ENCODE measurements at places on chromosomes 11 and 22. TPM values are rescaled to one million over a fixed set of nuclear protein-coding genes. Genes with fewer than 3 reads are reported as not detected.
A peak's percentile ranks its signal among the peaks of the same experiment; 100 is the strongest.

The DSCAML1 gene
- 3.7 TPM for total RNA-seq

The HEPN1 gene
- total RNA-seq = not detected

The KLHDC7B gene
- not detected for total RNA-seq

DNA sequence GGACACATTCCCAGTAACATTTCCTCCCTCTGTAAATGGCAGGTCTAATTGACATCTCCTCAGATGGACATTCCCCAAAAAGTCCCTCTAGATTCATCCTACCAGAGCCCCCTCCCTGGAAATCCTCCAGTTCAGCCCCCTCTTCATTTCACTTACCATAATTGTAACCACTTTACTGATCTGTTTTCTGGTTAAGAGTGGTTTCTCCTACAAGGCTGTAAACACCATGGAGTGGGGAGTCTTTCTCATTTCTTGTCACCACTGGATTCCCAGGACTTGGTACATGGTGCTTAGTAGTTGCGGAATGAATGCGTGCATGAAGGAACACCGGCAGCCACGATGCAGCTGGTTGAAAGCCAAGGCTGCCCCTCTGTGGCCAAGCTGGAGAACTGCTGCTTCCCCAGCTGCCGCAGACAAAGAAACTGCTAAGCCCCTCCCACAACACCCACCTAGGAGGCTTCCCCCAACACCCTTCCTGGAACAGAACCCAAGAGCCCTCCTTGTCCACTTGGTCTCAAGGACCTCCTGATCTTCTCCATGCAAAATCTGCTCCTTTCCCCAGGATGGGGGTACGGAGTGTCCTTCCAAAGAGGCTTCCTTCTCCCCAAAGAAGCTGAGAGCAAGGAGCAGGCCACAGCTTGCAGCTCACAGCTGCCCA lies 18.6 kb upstream of the SCARF2 start:
- DNase-seq = peak; percentile 65

DNA sequence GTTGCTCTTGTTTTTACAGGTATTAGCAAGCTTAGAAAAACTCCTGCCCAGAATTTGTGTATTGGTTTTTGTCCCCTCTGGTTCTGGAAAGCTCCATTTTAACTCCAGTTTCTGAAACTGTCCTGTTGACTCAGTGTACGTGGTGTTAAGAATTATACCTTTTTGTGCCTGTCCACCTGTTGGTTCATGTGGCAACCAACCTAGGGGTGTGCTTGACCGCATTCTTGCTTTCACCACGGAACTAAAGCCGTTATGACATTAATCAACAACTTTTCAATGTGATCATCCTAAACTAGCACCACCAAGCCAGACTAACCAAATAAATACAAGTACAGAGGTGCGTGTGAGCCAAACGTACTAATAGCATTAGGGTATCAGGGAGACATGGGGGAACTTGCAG lies 56.0 kb upstream of the PTH start:
- no peak for DNase-seq

Data from transverse colon (tissue), 4 donors.